NCI-H1092 treated with DMSO at 0.1 percent for 48 hours (cell line): ENCODE measurements at places on chromosomes 2 and 18.

GRCh38 chr2:189654641-189655040 is 6.6 kb upstream of the ASNSD1 start:
- no peak for DNase-seq

DNA sequence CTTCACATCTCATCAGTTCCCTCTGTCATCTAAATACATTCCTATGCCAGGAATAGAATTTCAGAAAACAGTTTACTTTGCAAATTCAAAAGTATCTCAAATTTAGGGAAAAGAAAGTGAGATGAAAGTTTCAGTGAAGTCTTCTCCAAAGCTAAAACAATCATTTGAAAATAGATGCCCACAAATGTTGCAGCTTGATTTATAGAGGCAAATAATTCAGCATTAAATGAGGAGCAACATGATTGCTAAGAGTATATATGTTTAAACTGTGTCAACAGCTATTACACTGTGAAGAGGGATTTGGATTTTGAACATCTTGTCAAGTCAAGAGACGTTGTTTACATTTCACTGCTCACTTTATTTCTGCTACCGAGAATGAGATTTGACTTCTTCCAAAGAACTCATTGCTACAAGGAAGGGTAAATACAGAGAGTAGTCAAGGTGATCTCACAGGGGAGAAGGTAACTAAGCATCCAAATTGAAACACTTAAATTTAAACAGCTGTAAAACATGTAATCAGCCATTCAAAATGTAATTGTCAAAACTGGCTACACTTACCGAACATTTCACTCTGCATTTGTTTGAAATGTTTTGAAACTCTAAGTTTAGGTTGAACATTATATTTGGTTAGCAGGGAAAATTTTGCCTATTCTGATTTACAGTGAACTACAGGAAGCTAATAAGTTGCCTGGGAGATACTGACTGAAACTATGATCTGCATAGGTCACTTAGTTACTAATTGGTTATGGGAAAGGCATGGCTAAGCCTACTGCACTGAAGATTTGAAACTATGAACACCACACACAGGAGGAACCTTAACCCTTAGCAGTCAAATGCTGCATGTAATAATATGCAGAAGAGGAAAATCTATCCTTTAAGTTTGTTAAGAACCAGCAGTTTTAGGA is 33.2 kb upstream of the GALNT3 start:
- peak; percentile 1 for DNase-seq

- no peak for DNase-seq
Measured at GRCh38 chr18:3305354-3305762, 43.4 kb downstream of the MYL12B start.

DNA sequence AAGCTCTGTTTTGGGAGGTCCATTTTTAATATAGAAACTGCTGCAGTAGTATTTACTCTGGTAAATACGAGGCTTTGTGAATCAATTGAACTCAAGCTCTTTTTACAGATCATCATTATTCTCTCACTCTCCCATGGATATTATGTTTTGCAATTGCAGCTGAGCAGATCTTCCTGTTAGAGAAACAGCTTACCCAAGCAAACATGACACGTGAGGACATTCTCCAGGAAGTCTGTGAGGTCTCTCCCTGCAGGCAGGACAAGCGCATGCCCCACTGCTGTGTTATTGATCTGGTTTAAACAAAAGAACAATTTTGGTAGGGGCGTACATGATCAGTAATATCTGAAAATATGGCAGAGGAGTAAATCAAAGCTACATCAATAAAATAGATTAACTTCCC is 72.1 kb downstream of the COL6A3 start:
- DNase-seq: peak; percentile 4

- DNase-seq: no peak
Measured at GRCh38 chr18:69158944-69159343, 241.7 kb upstream of the DOK6 start.

GRCh38 chr2:207333599-207334300 is 168.0 kb upstream of the KLF7 start:
- DNase-seq: no peak

DNA sequence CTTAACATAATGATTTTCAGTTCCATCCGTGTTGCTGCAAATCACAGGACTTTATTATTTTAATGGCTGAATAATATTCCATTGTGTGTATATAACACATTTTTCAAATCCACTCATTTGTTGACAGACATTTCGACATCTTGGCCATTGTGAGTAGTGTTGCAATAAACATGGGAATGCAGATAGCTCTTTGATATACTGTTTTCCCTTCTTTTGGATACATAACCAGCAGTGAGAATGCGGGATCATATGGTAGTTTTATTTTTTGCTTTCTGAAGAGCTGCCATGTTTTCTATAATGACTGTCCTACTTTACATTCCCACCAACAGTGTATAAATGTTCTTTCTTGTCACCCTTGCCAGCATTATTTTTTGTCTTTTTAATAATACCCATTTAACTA is 420.3 kb upstream of the CHAC2 start:
- DNase-seq: no peak

GRCh38 chr2:62450716-62451191 is 55.2 kb downstream of the TMEM17 start:
- DNase-seq: no peak

GRCh38 chr2:196962325-196962724 is 35.8 kb upstream of the PGAP1 start:
- no peak for DNase-seq

DNA sequence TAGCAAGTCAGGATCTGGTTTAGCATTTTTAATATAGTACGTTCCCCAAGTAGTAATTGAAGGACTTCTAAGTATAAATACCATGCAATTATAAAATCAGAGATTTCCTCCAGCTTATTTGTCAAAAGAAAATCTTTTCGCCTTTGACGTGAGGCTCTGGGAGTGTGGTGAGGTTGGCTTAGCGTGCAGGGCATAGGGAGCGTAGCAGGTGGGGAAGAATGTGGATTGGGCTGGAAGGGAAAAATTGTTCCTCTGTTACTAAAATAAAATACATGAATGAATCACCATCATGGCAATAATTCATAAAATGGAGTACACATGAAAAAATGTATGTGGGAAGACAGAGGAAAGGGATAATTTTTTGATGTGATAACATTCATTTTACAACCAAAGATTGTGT is 5.4 kb upstream of the IL1RL2 start:
- no peak for DNase-seq

DNA sequence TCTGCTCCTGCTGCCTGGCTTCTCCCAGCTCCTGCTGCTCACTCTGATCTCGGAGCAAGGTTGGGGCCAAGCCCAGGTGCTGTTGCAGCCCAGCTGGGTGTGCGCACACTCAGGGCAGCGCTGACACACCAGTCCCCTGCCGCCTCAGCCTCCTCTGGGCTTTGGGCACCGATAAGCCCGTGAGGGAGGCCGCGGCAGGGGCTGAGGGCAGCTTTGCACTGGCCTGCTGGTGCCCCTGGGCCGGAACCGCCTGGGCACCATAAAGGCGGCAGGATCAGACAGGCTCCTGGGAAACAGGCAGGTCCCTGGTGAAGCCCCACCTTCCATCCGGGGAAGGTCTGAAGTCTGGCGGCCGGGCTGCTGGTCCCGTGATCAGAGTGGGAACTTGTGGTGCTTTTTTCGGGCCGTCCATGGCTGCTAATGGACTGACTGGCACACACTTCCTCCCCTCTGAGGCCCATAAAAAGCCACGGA is 14.1 kb upstream of the EML6 start:
- no peak for DNase-seq

DNA sequence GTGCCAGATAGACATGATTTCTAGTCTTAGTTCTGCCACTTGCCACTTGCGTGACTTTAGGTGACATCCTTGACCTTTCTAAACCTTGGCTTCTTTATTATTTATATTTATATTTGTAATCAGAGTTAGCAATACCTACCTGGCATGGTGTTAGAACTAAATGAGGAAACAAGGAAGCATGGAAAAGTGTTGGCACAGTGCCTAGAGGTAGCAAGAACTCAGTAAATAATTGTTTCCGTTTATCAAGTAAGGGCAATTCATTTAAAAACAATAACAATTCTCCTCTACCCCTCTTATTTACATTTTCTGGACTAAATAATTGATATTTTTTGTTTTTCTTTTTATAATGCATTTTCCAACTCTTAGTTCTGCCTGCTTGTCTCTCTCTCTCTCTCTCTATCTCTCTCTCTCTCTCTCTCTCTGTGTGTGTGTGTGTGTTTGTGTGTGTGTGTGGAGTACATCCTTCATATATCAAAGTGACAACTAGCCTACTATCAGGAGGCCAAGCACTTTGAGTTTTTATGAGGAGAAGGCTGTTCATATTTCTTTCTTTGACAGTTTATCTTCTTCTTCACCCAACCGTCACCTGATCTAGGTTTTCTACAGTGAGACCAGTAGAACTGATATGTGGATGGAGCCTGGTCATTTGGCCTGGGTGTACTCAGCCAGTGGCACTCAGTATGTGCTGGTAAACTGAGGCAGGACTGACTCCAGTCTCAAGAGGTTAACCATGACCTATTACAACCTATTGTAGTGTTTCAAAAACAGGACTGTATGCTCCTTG is 134.5 kb downstream of the LRRTM1 start:
- DNase-seq: no peak

- DNase-seq: no peak
Measured at GRCh38 chr2:41595240-41595639, 452.6 kb upstream of the PKDCC start.

DNA sequence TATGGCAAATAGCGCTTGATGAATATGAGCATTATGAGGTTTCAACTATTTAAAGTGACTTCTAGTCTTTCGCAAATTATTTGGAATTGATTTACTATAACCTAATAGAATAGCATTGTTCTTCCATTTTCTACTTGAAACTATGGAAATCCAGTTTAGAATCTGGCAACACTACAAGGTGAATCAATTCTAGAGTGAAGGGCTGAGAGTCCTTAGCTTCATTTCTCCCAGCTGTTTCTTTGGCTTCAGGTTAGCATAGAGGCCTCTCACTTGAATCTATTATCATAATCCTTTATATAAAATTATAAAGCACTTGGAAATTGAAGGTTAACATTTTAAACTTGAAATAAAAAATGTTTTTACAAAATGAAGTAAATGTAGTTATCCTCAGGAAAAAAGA is 318.8 kb downstream of the CCDC85A start:
- no peak for DNase-seq

DNA sequence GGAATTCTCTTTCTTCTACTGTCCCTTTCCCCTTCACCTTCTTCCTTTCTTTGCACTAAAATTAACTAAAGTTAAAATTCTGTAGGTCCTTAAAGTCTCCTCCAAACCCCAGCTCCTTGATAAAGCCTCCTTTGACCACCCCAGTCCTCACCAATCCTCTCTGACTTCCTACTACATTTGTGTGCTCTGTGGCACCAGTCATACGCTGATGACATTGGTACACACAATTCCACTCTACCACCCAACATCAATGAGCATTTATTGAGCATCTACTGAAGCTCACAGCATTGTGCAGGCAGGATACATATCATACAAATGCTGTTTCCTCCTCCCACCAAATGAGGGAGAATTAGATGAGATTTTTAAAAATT is 4.5 kb upstream of the SP5 start:
- no peak for DNase-seq

GRCh38 chr2:69209482-69209881 is 177.5 kb downstream of the GFPT1 start:
- DNase-seq: no peak

DNA sequence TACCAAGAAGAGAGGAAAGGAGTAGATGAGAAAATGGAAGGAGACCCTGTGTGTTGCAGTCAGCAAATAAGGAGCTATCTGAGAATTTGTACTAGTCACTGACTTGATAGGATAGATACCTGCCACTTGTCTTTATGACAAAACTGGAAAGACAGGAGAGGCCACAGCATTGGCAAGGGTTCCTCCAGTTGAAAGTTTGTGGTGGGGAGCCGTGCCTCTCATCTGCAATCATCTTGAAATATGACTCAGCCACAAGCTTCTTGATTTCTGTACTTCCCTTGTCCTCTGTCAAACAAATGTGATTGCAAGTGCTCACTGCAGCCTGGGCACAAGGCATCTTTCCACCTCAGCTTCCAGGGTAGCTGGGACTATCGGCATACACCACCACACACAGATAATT is 99.1 kb downstream of the GREB1L start:
- DNase-seq: no peak

DNA sequence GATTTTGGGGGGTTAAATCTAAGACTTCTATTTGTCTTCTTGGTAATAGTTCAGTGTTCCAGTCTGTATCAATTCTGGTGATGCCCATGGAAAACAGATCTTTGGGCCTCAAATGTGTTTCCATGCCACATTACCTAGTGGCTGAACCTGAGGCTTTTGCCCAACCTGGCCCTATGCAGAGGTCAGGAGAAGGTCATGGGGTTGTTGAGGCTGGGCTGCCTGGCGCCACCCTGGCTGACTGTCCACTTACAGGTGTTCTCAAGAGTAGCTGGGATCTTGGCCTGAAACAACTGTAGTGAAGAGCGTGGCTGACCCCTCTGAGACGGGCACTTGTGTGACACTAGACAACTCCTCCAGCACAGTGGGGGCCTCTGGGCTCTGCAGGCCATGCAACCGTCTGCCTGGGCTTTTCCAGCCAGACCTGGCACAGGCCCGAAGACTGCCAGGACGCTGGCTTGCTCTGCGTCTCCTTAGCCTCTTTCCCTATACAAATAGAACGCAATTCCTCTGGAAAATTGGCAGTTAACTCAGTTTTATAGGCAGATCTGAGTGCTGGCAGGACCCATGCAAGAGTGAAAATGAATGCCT is 127.8 kb downstream of the TRIM43 start:
- DNase-seq: no peak

GRCh38 chr2:2926858-2927175 is 450.8 kb downstream of the EIPR1 start:
- no peak for DNase-seq

DNA sequence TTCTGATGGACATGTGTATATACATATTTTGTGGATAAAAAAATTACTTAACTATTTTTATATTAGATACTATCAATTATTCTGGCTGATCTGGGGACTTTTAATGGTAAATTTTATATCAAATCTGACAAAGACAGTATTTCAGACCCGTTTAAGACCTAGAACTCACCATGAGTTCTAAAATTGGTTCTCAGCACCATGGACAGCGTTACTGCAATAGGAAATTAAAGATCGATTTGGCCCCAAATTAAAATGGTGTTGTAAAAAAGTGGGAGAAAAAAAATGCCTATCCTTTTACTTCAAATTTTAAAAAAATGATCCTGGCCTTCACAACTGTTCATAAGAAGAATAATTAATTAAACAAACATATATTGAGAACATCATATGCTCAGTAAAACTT is 919 bp upstream of the SCN2A start:
- no peak for DNase-seq

GRCh38 chr2:100820523-100821254 is 750 bp downstream of the NPAS2 start:
- DNase-seq: no peak

GRCh38 chr2:217797165-217797564 is 205.6 kb downstream of the TNS1 start:
- no peak for DNase-seq

- no peak for DNase-seq
Measured at GRCh38 chr2:160324161-160324800, 124.2 kb upstream of the ITGB6 start.

DNA sequence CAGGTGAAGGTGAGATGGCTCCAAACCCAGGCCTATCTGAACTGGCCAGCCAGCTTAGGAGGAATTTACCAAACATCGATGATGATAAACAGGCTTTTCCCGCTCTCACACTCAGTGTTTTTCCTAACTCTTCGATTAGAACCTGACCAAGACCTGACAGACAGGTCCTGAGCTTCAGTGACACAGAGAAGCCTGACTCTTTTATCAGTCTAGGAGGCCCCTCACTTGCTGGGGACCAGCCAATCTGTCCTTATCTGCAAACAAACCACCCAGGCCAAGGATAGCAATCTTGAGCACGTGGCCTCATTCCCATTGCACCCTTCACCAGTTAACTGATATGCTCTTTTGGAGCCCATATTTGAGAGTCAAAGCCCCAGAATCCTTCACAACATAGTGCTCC is 1.9 kb upstream of the ITSN2 start:
- no peak for DNase-seq

GRCh38 chr2:236720974-236721540 is 151.4 kb downstream of the ACKR3 start:
- DNase-seq: peak; percentile 68
